Karpas-422 (cell line): ENCODE measurements at places on chromosomes 11 and 22. TPM values are rescaled to one million over a fixed set of nuclear protein-coding genes. Genes with fewer than 3 reads are reported as not detected.

The PTPRCAP gene
- total RNA-seq: 161 and 348 TPM in 2 replicates

The JAML gene
- total RNA-seq: 5.4 and 9.1 TPM in 2 replicates

The KAT5 gene
- total RNA-seq: 17.8 and 23.9 TPM in 2 replicates

The C11orf87 gene
- not detected in 2 replicates for total RNA-seq

The OR8D1 gene
- total RNA-seq: not detected in 2 replicates

The BARX2 gene
- not detected in 2 replicates for total RNA-seq

GRCh38 chr11:117796456-117796871 lies 552 bp downstream of the DSCAML1 start:
- H3K36me3 ChIP-seq: no peaks in the 10 kb centered on the region
- no peaks in the 10 kb centered on the region for H3K27me3 ChIP-seq
- H3K27ac ChIP-seq: no peak overlapping the region

DNA sequence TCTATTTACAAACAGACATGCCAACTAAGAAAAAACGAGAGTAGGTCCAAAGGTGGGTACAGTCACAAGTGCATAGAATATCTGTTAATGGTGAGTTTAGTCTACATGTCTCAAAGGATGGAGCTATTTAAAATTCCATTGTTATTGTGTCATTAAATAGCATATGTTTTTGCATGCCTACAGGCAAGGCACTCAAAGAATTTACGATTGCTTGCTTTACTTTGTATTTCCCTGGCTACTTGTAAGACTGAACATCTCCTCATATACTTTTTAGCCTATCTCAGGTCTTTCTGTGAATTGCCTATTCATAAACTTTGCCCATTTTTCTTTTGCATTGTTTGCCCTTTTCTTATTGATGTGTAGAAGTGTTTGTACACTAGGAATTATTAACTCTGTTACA lies 39.7 kb downstream of the DEUP1 start:
- H3K4me1 ChIP-seq: no peaks in the 10 kb centered on the region
- H3K27ac ChIP-seq: no peak overlapping the region
- DNase-seq: no peak
- H3K27me3 ChIP-seq: no peaks in the 10 kb centered on the region
- no peaks in the 10 kb centered on the region for H3K36me3 ChIP-seq

DNA sequence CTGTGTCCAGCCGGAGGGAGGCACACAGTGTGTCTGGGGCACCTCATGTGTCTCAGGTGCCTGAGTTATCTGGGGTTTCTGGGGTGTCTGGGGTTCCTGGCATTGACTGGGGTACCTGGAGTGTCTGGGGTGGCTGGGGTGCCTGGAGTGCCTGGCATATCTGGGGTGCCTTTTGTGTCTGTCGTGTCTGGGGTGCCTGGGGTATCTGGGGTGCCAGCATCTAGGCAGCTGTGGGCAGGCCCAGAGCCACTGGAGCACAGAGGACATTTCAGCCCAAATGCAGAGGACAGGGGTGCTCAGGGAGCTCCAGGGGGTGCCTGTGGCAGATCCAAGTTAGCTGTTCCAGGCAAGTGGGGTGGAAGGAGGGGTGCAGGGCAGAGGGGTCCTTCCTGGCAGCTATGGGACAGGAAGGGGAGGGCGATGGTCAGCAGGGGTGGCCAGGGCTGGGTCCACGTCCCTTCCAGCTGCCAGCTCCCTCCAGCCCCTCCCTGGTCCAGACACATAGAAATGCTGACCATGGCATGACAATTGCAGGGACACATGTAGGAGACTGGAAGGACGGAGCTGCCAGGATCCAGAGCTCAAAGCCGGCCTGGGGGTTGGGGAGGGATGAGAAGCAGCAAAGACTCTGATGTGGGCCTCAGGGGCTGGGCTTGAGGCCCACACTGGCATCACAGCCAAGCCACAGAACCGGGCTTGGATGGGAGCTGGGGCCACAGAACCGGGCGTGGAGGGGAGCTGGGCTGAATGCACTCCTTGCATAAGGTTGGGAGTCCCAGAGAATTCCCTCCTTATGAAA lies 133.0 kb downstream of the BRD1 start:
- no peak overlapping the region for H3K4me3 ChIP-seq
- no peak overlapping the region for H3K27ac ChIP-seq
- H3K36me3 ChIP-seq: no peaks in the 10 kb centered on the region; the same call in 1 of the 2 replicates
- H3K4me1 ChIP-seq: no peaks in the 10 kb centered on the region

GRCh38 chr22:22753526-22754267 lies 109.3 kb downstream of the GGTLC2 start:
- H3K27ac ChIP-seq: no peak overlapping the region
- no peaks in the 10 kb centered on the region for H3K36me3 ChIP-seq
- H3K4me3 ChIP-seq: no peak overlapping the region
- peaks cover 5% of the 10 kb centered on the region for H3K4me1 ChIP-seq
- no peaks in the 10 kb centered on the region for H3K27me3 ChIP-seq

GRCh38 chr11:31865606-31866300 lies 54.6 kb upstream of the PAX6 start:
- H3K27me3 ChIP-seq: no peaks in the 10 kb centered on the region
- no peak for DNase-seq
- no peaks in the 10 kb centered on the region for H3K36me3 ChIP-seq
- no peak overlapping the region for H3K27ac ChIP-seq
- H3K4me1 ChIP-seq: peaks cover 1% of the 10 kb centered on the region; the same call in 1 of the 2 replicates
